ENCODE measurements at places on chromosomes 11 and 22. TPM values are rescaled to one million over a fixed set of nuclear protein-coding genes. Genes with fewer than 3 reads are reported as not detected.

The WNT7B gene
- 1.6 TPM for total RNA-seq

The OR8A1 gene
- total RNA-seq: not detected

The OR51F1 gene
- total RNA-seq: not detected

The IGSF22 gene
- total RNA-seq: 2.5 TPM

The UBQLNL gene
- 0.69 TPM for total RNA-seq

The SPI1 gene
- total RNA-seq: 39.8 TPM

The OR5B21 gene
- total RNA-seq: not detected

The CLMP gene
- total RNA-seq: 6.8 TPM

The POLR2F gene
- total RNA-seq: 57.9 TPM

The ADAMTS8 gene
- total RNA-seq: 1.2 TPM

The LRRC32 gene
- 136 TPM for total RNA-seq

The CARD18 gene
- not detected for total RNA-seq

The C11orf91 gene
- not detected for total RNA-seq

The THYN1 gene
- 32.2 TPM for total RNA-seq

The GPR83 gene
- total RNA-seq: 0.28 TPM

The CECR2 gene
- total RNA-seq: 3.4 TPM

The NPTXR gene
- total RNA-seq: 12.5 TPM

The HEPHL1 gene
- not detected for total RNA-seq

The P2RX3 gene
- total RNA-seq: not detected

The SLCO2B1 gene
- 117 TPM for total RNA-seq

The CYP2D6 gene
- total RNA-seq: 3.2 TPM

The OR4D5 gene
- not detected for total RNA-seq

The OR4C16 gene
- not detected for total RNA-seq

The CCDC81 gene
- 1.1 TPM for total RNA-seq

The PCSK7 gene
- total RNA-seq: 70.2 TPM

The TBC1D22A gene
- 39.4 TPM for total RNA-seq

The ACCS gene
- total RNA-seq: 39.0 TPM

The TSGA10IP gene
- total RNA-seq: not detected

The OR51B2 gene
- total RNA-seq: not detected

The OVCH2 gene
- total RNA-seq: 2.5 TPM

The VSIG2 gene
- 3.9 TPM for total RNA-seq

All from kidney (tissue), 22 donors.